ENCODE measurements at places on chromosomes 16 and 17.

GRCh38 chr16:80806927-80807340, 2.5 kb upstream of the CDYL2 start:
- DNase-seq = no peak

DNA sequence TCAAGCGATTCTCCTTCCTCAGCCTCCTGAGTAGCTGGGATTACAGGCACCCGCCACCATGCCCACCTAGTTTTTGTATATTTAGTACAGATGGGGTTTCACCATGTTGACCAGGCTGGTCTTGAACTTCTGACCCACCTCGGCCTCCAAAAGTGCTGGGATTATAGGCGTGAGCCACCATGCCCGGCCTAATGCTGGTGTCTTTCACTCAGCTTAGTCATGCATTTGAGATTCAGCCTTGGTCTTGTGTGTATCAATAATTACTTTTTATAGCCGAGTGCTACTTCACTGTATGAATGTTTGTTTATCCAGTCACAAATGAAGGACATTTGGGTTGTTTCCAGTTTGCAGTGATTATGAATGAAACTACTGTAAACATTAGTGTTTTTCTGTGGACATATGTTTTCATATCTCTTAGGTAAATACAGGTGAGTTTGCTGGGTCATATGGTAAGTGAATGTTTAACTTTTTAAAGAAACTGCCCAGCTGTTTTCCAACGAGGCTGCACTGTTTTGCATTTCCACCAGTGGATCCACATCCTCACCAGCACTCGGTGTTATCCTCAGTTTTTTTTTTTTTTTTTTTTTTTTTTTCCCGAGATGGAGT, 11.0 kb upstream of the PLCG2 start:
- no peak for DNase-seq

DNA sequence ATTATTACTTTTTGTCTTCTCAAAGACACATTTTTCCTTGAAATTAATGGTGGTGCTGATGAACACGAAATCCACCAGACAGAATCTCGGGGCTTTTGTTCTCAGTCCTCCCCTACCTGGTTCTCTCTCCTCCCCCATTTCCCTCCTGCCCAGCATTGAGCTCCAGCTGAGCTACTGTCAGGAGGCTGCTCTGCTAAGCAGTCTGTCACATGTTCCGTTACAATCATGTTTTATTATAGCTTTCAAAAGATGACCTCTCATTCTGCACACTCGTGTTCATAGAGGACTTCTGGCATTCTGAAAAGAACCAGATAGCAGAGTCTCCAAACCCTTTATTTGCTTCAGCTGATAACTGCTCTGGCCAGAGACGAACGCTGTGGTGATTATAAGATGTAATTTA, 732.5 kb upstream of the RBFOX1 start:
- DNase-seq = no peak

- no peak for DNase-seq
These were observed 359.1 kb downstream of the WWOX start for GRCh38 chr16:78458588-78458987.

- no peak for DNase-seq
These were observed 58.5 kb downstream of the XYLT1 start for GRCh38 chr16:17412221-17412620.

GRCh38 chr17:39963829-39964228, 1.0 kb downstream of the GSDMA start:
- DNase-seq = no peak

DNA sequence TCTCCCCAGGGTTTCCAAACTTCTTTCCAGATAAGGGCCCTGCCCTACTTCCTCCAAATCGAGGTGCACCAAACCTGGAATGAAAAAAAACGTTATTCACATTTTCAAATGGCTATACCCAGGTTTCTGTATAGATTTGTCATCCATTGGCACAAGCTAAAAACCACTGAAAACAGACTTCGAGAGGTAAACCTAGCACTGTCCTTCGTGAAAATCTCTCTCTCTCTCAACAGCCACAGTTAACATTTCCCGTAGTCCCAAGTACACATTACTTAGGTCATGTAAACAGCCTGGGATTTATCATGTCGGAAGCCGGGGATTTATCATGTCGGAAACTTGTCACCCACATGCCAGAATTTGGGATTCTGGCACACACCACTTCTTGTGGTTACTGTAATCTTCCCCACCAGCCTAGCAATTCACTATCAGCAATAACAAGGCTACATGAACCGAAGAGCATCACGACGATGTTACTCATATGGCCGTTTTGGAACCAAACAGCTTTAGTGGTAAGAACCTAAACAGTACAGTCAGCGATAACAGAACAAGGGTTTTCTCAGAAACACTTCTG, 1.2 kb downstream of the DDX5 start:
- DNase-seq = no peak

- DNase-seq = no peak
These were observed 6.6 kb downstream of the CYGB start for GRCh38 chr17:76530811-76531485.

GRCh38 chr17:74290340-74290739, 16.3 kb downstream of the DNAI2 start:
- DNase-seq = no peak

DNA sequence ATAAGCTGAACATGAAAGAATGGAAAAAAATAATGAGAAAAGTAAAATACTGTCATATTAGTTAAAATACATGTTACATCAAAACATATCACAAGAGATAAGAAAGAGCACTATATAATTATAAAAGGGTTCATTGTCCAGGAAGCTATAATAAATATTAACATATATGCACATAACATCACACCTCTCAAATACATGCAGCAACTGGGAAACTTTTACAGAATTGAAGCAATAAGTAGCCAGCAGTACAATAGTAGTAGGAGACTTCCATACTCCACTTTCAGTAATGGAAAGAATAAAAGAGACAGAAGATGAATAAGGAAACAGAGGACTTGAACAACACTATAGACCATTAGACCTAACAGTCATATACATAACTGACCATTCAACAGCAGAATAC, 90.4 kb downstream of the AHSP start:
- no peak for DNase-seq
